Effector CD4-positive, alpha-beta T cell (primary cell): ENCODE measurements at places on chromosomes 3 and 15.

DNA sequence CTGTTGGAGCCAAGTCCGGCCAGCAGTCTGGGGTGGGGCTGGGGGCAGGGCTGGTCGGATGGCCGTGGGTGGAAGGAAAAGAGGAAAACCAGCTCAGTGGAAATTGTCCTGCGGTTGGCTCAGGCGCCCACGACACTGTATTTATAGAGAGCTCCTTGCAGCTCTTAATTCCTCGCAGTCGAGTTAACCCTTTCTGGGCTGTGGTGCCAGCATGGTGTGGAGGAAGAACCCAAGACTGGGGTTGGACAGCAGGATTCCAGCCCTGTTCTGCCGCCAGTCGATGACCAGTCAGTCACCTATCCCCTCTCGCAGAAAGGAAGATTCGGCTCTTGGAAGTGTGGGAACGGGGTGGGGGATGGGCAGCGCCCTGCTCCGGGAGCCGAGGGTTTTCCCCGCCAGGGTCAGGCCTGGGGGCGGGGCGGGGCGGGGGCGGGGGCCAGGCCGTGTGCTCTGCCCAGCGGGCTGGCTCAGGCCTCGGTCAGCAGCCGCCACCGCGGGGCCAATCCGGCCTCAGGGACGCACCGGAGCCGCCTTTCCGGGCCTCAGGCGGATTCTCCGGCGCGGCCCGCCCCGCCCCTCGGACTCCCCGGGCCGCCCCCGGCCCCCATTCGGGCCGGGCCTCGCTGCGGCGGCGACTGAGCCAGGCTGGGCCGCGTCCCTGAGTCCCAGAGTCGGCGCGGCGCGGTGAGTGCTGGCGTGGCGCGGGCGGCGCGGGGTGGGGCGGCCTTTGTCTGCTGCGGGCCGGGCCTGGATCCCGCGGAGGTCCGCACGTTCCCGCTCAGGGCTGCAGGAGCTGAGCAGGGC is at the start of gene CD276:
CD276 (plus strand) TSS at position 607 of the 804 bp plus-strand sequence. CDS start 15,257 bp downstream, outside the sequence.
- no peak for DNase-seq

- DNase-seq = peak; percentile 63
These were observed 39.2 kb downstream of the MYO5C start for GRCh38 chr15:52256366-52256765.

- no peak for DNase-seq
These were observed 1297.9 kb downstream of the ROBO2 start for GRCh38 chr3:78337801-78338211.

- DNase-seq = peak; percentile 6
These were observed 420 bp downstream of the SLC27A2 start for GRCh38 chr15:50182219-50183013.

GRCh38 chr15:72566973-72567372 is 87.5 kb upstream of the GOLGA6B start:
- no peak for DNase-seq

GRCh38 chr15:46441294-46442062 is 806.6 kb downstream of the SQOR start:
- no peak for DNase-seq

GRCh38 chr15:55247311-55247710 is 42.3 kb downstream of the RAB27A start:
- no peak for DNase-seq

GRCh38 chr3:123120573-123120972 is 53.7 kb downstream of the PDIA5 start:
- DNase-seq = no peak

GRCh38 chr3:156017352-156018030 is 102.9 kb upstream of the KCNAB1 start:
- DNase-seq = no peak

DNA sequence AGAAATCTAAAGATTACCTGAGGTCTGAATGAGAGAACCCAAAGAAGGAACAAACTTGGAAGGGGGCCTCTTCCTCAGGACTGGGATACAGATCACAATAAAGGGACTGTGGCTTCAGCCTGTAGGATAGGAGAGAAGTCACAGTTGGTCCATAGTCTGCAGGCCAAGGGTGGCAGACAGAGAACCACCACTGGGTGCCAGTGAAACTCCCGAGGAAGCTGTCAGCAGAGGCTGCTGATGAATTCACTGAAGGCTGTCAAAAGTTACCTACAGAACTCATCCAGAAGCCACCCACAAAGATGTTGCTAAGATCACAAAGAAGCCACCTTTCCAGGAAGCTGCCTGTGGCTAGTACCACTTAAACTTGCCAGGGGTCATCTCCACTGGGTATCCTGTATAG is 78.5 kb downstream of the TMCO5A start:
- DNase-seq = no peak

DNA sequence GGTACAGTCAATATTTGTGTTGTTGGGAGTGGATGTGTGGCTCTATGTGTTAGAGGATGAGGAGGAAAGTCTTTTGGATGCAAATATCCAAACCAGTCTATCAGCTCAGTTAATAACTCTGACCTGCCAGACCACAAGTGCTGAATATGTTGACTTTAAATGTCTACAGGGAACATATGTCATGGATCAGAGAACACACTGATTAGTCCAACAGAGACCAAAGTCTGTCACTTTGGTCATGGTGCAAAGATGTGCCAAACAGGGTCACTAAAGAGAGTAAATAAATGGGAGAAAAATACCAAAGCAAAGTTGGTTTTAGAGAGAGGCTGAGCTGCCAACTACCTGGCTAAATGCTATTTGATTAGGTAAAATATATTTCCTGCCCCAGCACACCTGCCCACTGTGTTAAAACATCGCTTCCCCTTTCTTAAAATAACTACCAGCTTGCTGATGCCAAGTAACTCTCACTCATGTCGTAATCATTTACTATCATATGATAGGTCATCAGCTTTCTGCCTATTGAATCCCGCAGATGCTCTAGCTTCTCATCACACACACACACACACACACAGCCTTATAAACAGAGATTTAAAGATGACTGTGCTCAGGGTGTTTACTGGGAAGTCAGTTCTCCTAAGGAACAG is 173.3 kb downstream of the PDZRN3 start:
- no peak for DNase-seq

GRCh38 chr3:7309641-7310102 is 448.8 kb downstream of the GRM7 start:
- DNase-seq = no peak

GRCh38 chr15:76840830-76841460 is 64.2 kb downstream of the SCAPER start:
- DNase-seq = no peak

DNA sequence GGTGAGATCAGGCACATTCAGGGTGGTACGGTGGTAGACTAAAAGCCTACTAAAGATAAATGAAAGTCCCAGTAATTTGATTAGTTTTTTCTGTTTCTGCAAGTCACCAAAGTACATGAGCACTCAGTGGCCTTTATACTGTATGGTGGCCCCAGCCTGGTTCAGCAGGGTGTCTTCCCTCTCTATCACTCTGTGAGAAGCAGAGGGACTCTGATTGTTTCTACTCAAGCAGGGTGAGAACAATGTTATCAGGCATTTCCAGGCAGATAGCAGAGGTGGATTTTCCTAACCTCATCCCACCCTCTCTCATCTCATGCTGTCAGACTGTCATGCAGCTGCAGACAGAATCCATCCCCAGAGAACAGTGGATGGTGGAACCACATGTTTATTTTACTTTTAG is 71.5 kb upstream of the BFSP2 start:
- no peak for DNase-seq

DNA sequence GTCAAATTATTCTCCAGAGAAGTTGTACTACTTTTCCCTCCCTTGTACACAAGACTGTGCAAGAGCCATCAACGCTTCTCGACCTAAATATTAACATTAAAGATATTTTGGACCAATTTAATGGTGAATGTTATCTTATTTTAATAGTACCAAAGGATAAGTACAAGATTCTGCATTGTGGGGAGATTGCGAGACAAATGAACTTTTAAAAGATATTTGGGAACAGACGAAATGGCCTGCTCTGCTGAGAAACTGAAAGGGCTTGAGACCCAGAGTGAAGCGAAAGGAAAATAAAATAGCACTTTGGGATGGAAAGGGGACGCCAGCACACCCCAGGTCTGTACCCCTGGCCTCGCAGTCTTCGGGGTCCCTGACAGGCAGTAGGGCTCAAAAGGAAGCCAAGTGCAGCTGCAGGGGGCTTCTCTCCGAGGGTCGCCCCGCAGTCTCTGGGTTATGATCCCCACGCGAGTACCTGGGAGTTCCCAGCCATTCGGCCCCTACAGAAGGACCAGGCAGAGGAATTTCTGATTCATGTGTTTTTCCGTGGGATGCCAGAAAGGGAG is 97.6 kb upstream of the VGLL3 start:
- no peak for DNase-seq

GRCh38 chr15:56893364-56893678 is 25.1 kb upstream of the TCF12 start:
- DNase-seq = no peak

DNA sequence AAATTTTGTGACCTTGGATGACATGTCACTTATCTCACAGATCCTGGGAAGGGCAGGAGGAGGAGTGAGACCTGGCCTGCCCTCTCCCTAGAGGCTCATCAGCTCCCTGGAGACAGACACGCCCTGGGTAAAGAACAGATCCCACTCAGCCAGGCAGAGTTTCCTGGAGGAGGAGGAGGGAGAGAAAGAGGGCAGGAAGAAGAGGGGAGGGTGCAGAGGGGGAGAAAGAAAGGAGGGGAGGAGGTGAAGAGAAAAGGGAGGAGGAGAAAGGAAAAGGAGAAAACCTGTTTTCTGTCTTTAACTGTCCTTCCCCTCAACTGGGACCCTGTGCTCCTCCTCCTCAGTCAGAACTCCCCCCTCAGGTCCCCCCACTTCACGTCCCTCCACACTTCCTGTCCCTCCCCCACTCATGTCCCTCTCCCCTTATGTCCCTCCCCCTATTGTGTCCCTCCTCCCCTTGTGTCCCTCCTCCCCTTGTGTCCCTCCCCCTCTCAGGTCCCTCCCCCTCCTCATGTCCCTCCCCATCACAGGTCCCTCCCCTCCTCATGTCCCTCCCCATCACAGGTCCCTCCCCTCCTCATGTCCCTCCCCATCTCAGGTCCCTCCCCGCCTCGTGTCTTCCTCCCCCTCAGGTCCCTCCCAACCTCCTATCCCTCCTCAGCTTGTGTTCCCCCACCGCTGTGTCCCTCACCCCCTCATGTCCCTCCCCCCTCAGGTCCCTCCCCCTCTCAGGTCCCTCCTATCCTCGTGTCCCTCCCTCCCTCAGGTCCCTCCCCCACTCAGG is 52.3 kb upstream of the CGNL1 start:
- DNase-seq = no peak

DNA sequence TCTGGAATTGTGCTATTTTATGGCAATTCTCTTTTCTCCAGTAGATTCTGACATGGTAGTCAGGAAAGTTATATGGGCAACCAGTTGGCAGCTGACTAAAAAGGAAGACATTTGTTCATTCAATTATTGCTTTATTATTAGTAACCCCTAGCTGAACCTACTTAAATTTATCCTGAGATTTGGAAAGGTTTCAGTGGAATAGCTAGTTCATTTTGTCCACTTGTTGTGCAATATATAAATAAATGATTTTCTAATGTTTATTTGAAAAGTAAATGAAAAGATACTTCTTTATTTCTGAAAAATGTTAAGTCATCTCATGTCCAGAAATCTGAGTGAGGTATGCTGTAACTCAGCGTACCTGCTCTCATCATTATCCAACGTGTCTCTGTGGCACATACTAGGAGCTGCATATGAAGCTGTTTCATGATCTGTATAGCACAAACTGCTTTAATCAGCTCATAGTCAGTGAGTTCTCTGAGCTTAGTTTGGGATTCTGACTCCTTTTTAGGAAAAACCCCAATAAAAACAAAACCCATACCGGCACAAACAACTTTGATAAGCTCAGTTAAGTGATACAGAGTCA is 35.9 kb downstream of the RARB start:
- no peak for DNase-seq

DNA sequence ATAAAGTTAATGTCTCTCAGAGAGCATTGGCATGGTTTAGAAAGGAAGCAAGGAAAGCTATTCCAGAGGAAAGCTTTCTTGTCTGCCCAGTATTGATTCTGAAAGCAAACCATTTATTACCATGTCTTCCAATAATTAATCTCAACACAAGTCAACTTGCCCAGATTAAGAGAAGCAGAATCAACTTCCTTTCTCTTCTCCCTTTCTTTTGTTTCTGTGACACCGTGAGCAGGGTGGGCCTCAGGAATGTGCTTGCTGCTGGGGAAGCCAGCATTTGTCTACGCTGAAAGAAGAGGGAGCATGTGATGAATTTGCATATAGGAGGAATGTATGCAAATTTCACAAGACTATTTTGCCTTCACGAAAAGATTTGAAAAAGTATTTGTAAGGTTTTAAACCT is 368.6 kb upstream of the ROPN1 start:
- no peak for DNase-seq

DNA sequence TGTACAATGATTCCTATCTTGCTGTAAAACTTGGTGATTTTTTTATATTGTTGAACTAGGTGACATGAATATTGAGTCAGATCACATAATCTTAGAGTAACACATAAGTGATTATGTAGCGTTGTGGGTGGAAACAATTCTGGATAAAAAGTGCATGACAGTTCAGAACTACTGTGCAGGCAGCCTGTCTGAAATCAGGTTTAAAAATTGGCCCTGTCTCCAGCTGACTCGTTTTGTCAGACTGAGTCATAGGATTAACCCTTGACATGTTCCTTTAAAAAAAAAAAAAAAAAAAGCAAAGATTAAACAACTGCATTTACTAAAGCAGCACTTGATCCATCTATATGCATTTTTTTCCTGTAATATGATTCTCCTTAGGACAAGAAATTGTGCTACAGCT is 160.0 kb upstream of the CGNL1 start:
- DNase-seq = no peak

GRCh38 chr3:183837894-183838293 is 12.5 kb upstream of the MAP6D1 start:
- no peak for DNase-seq

- DNase-seq = no peak
These were observed 26.0 kb upstream of the VIPR1 start for GRCh38 chr3:42476225-42477125.

GRCh38 chr3:42148982-42149432 is 57.9 kb downstream of the TRAK1 start:
- DNase-seq = no peak

- DNase-seq = no peak
These were observed 146.6 kb downstream of the THSD4 start for GRCh38 chr15:71261909-71262308.

GRCh38 chr3:124664804-124665203 is 65.4 kb upstream of the UMPS start:
- DNase-seq = no peak

DNA sequence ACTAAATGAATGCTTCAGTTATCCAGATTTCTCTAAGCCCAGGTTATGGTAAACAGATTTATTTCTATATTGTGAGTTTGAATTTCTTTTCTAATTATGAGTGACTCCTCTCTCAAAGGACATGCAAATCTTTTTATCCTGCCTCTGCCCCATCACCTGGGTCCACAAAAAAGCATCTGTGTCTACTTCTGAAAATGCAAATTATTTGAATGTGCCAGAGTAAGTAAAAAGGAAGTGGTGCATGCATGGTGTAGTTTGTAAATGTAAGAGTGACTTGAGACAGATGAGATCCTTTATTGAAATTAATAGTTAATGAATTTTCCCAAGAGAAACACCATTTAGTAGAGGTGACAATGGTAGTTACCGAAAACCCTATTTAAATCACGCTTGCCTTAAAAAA is 26.9 kb downstream of the MCTP2 start:
- DNase-seq = no peak

GRCh38 chr3:142046320-142047020 is 102.9 kb downstream of the TFDP2 start:
- DNase-seq = no peak
